ENCODE measurements at places on chromosomes 2 and 18.

DNA sequence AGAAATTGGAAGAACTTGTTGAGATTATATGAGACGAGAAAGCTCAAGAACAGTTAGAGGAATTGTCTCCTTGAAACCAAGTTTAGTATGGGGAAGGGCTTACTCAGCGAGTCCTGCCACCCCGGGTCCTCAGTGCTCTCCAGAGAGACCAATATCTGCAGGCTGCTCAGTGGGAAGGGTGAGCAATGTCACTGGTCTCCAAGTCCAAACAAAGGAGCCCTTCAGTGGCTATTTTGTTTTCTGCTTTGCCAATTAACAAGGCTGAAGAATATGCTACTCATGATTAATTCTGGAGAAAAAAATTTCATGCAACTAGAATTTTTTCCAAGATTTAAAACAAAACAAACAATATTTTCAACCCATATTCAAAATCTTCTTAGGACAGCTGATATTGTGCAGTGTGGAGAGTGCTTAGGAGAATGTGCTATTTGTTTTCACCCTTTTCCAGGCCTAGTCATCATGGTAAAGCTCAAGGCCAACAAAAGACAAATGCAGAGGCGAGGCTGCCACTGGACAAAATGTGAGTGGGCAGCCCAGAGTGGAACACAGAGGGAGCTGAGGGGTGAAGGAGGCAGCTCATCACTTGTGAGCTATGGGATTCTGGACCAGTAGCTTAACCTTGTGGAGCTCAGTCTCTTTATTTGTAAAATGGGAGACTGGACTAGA is 83.8 kb upstream of the TMEM17 start:
- DNase-seq: no peak

DNA sequence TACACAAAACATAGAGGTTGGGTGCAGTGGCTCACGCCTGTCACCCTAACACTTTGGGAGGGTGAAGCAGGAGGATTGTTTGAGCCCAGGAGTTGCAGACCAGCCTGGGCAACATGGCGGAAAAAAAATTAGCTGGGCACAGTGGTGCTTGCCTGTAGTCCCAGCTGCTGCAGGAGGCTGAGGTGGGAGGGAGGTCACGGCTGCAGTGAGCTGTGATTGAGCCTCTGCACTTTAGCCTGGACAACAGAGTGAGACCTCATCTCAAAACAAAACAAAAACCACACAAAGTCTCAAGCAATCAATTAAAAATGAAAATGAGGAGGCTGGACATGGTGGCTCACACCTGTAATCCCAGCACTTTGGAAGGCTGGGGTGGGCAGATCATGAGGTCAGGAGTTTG is 4.9 kb downstream of the NOP58 start:
- DNase-seq: no peak

- no peak for DNase-seq
Measured at GRCh38 chr2:158578703-158579330, 122.1 kb downstream of the PKP4 start.

- no peak for DNase-seq
Measured at GRCh38 chr18:41576643-41577042, 378.4 kb upstream of the PIK3C3 start.

DNA sequence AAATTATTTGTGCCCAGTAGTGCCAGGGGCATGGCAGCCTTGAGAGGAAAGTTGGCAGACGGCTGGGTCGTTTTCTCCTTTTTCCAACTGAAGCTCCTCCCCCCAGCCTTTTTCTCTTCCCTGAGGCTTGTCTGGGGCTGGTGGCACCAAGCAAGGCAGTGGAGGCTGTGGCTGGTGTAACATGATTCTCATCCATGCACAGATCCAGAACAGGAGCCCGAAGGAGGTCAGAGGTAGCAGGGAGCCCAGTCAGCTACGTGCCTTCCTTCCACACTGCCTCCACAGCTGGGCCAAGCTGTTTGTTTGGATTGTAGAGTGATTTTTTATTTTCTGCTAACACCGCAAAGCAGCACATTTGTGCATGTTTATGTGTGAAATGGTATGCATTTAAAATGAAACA is 170.3 kb upstream of the MGAT5 start:
- DNase-seq: no peak

DNA sequence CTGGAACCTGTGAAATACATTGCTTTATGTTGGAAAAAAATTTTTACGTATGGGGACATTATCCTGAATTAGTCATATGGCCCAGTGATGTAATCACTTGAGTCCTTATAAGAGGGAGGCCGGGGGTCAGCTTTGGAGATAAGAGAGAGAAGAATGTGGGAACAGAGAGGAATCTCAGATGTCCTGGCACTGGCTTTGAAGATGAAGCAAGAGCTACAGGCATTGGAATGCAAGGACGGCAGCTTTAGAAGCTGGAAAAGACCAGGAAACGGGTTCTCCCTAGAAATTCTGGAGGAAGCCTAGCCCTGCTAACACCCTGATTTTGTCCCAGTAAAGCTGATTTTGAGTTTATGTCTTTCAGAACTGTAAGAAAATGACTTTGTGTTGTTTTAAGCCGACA is 1129.9 kb upstream of the GYPC start:
- DNase-seq: no peak

- DNase-seq: no peak
Measured at GRCh38 chr2:121321476-121321875, 36.5 kb upstream of the TFCP2L1 start.

DNA sequence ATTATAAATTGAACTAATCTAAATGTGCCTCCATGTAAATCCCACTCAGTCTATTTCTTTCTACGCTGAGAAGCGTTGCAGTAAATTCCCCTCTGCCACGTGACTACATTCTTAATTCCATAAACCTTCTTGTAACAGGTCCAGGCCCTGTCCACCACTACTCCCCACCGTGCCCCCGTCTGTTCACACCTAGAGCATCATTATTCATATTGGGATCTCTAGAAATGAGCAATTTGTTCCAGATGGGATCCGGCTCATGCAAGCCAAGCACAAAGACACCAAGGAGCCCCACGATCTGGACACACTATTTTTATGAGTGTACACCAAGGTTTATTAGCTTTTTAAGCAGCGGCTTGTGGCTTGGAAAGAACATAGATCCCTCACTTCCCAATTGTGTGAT is 38.2 kb downstream of the BOLA3 start:
- DNase-seq: no peak

GRCh38 chr2:75088791-75089190 is 110.5 kb downstream of the TACR1 start:
- DNase-seq: no peak
